ENCODE measurements at places on chromosomes 7 and 10.

DNA sequence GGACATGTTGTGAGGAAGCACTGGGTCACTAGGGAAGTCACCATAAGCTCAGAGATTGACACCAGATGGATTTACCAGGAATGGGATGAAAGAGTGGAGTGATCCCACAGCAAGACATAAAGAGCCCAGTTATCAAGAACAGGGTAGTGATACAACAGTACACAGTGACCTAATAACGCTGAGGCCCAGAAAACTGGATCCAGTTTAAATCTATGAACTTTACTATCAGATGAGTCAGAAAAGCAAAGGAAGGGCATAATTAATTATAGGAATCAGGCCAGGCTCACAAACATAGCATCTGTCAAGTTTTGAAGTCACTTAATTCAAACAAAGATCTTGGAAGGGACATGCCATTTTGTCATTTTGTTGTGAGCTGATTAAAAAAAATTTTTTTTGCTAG is 73.5 kb downstream of the LRRN3 start:
- DNase-seq: no peak

DNA sequence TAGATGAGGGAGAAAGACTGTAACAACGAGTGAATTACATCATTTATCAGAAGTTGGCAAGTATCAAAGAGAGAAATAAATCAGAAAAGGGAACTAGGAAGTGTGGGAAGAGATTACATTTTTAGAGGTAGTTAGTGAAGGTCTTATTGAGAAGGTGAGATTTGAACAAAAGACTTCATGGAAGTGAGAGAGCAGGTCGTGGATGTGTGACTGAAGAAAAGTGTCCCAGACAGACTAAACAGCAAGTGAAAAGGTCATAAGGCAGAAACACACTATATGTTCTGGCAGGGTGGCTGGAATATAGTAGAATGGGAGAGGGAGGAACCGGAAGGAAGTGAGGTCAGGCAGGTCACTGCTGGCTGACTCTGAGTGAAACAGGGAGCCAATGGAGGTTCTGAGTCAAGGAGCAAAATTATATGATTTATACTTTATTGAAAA is 35.7 kb upstream of the RHOBTB1 start:
- no peak for DNase-seq

GRCh38 chr7:116162254-116162653 is 48.1 kb upstream of the TES start:
- no peak for DNase-seq

GRCh38 chr10:86423739-86424138 is 57.1 kb upstream of the GRID1 start:
- no peak for DNase-seq

DNA sequence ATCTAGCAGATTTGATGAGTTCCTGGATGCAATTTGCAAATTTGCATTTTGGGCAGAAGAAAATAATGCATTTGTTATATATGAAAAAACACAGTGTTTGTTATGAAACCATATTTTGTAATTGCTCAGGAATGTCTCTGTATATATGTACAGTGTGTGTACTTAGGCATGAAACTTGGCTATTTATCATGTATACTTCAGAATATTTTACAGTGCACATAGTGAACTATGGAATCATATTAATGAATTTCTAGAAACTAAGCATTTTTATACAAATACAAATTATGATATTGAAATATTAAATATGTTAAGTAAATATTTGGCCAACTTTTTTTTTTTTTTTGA is 107.5 kb downstream of the TWIST1 start:
- DNase-seq: no peak

DNA sequence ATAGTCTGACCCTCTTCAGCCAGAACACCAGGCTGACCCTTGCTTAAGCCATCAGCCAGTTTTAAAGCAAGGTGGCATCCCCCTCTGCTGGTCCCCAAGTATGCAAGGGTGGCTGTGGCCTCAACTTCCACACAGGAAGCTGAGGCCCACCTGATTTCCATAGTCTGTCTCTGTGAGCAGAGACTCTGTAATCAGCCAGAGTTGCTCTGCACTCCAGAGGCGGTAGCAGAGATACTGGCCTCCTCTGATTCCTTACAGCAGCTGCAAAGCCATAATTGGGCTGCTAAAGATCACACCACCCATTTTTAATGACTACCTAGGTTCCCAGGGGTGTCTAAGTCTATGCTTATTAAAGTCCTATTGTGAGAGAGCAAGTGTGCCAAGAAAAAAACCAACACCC is 1.8 kb downstream of the PDAP1 start:
- DNase-seq: no peak

- DNase-seq: no peak
These were observed 17.0 kb upstream of the UTF1 start for GRCh38 chr10:133212853-133213494.

DNA sequence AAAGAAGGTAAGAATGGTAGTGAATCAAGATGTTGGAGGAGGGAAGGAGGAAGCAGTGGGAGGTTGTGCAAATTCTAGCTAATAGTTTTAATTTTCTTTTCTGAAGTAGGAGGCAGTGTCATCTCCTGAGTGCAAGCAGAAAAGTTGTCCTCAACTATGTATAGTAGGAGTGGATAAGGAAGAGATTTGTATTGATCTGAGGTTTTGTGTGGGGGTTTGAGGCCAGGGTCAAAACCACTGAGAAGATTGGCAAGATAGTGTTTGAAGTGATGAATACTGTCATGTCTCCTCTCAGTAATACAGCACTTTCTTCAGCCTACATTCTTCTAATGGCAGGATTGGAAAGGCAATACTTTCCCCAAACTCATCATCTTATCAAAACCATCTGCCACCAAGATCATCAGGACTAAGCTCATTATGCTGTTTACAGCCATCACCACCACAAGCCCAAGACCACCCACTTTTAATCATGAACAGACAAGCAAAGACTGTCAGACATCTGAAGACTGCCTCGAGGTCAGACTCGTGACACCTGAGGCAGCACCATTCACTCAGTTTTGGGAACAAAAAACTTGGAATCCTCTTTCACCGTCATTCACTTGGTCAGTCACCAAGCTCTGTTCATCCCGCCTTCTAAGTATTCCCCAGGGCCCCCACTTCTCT is 1.5 kb upstream of the MIOS start:
- DNase-seq: no peak

- DNase-seq: no peak
These were observed 97.7 kb downstream of the WDR37 start for GRCh38 chr10:1153805-1154351.

DNA sequence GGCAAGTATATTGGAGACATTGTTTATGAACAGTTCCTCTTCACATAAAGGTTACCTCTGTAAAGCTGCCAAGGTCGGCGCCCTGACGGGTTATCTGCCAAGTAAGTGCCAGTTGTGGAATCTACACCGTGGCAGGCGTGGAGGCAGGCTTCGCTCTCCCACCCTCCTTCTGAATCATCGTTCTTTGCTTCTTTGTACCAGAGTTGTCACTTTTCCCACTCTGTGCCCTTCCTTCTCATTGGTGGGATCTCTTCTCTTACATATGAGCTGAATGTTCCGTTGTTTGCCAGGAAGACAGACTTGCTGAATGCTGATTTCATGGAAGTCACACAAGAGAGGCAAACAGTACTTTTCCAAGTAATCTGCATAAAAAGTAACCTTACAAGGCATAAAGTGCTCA is 40.6 kb upstream of the PTPRZ1 start:
- DNase-seq: peak; percentile 83

DNA sequence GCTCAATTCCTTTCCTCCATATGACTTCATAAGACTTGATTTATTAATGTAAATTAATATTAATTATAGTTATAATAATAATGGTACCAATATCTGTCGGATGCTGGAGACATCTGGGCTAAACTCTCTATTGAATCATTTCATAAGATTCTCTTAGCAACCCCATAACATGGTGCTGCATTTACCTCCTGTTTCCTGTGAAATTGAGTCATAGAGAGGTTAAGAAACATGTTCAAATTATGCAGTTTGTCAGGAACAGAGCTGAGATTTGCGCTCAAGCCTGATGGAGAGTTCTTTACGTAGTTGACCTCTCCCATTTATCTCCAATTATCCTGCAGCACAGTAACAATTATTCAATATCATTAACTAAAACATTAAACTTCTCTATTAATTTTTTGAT is 621.8 kb upstream of the FZD8 start:
- DNase-seq: no peak

GRCh38 chr7:3950249-3950648 is 649.2 kb downstream of the SDK1 start:
- no peak for DNase-seq

- peak; percentile 94 for DNase-seq
These were observed 545.0 kb upstream of the C7orf33 start for GRCh38 chr7:148045521-148045920.

DNA sequence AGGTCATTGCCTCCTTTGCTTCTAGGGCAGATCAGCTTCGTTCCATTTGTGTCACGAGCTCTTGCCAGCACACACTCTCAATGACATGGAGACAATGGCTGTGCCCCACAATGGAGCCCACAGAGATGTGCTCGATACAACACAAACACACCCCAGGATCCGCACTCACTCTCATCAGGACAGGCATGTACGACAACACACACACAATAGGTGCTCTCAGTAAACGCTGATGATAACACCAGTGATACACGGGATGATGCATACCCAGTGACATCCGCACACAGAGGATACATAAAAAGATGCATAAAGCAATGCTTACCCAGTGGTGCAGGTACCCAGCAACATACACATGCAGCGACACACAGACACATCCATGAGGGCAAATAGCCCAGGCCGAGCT is 61.2 kb upstream of the LBX1 start:
- DNase-seq: no peak

- DNase-seq: peak; percentile 24
These were observed 94.6 kb upstream of the MACROH2A2 start for GRCh38 chr10:69957886-69958555.

GRCh38 chr7:32588657-32589056 is 93.4 kb downstream of the AVL9 start:
- DNase-seq: no peak

- no peak for DNase-seq
These were observed 23.0 kb upstream of the SNX13 start for GRCh38 chr7:17963281-17963680.

DNA sequence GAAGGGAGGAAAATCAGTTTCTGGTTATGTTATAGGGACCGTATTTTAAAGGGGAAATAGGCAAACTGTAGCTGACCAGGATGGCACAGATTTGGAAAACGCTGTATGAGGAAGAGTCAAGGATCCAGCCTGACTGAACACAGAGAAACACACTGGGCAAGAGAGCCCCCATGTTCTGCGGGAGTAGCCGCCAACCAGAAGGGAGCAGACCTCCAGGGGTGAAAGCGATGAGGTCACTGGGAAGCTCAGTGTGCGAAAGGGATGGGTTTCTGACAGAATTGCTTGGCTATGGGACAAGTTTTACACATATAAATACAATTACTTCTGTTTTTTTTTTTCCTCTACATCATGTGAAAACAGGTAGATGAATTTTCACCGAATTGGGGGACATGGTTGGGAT is 291.6 kb upstream of the PODXL start:
- no peak for DNase-seq

GRCh38 chr10:105585171-105585570 is 944.1 kb downstream of the SORCS3 start:
- DNase-seq: no peak

DNA sequence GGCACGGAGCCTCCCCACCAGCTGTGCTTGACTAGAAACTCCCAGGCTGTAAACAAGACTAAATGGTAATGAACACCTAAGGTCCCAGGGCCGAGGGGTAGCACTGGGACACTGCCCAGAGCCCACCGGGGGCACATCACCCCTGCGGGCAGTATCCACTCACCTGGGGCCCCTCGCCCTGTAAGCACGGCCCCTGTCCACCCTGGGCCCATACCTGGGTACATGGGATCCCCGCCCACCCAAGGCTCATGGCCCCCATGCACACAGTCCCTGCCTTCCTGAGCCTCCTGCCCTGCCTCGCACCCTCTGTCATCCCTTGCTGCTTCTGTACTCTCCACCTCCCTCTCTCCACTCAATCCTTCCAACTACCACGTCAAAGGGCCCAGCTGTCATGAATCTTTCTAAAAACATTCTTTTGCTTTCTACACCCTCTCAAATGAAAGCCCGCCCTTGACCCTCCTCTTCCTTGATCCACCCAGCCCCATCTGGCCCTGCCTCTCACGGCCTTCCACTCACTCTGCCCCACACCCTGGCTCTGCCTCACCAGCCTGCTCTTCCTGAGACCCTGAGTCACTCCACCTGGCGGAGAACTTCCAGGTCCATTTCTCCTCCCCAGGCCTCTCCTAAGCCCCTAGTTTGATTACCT is 173.1 kb downstream of the PARD3 start:
- no peak for DNase-seq

DNA sequence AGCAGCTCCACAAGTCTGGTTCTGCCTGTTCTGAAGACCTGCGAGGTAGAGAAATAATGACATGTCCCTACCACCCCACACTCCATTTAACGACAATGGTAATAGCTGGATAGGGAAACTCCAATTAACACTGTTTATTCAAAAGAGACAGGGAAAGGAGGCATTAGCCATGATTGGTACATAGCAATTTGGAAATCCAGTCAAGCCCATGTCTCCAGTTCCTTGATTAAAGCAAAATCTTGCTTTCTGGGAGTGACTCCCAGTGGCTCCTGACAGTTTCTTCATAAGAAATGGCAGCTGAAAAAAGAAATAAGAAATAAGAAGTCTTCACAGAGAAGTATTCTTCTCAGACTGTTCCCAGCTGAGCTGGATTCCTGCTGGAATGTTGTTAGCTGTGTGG is 140.7 kb upstream of the LYZL2 start:
- DNase-seq: no peak

DNA sequence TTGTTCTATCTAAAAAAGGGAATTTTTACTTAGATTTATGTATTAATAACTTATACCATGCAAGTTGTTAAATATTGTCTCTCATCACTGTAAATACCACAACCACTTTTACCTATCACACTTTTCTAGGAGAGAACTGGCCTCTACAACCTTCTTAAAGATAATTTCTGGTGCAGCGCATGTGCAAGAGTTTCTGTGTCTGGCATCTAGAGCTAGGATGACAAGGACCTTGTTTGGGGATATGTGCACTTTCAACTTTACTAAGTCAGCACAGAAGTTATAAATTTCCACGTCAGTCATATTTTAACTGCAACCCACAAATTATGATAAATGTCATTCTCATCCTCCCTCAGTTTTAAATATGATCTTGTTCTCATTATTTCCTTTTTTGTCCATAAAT is 156.9 kb upstream of the ADCY1 start:
- no peak for DNase-seq

DNA sequence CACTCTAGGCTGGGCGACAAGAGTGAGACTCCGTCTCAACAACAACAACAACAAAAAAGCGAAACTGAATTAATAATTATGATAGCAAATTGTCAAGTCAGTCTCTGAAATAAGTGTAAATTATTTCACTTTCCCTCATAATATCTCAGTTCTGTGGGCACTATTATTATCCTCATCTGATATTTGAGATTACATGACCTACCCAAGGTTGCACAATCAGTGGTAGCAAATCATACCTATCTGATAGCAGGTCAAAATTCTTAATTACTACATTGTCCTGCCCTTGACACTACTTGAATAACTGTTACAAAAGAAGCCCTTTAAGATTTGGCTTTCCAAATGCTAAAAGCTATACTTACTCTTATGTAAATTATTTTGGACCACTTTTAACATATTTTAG is 115.2 kb upstream of the GPR22 start:
- DNase-seq: no peak

- DNase-seq: no peak
These were observed 21.6 kb upstream of the GTPBP4 start for GRCh38 chr10:966466-967235.

GRCh38 chr7:151198945-151199848 is 11.1 kb downstream of the H2BK1 start:
- DNase-seq: no peak

GRCh38 chr7:48497521-48497920 is 326.3 kb downstream of the ABCA13 start:
- DNase-seq: no peak

Data from NCI-H1105 treated with DMSO at 0.1 percent for 48 hours (cell line).